Activated CD8-positive, alpha-beta memory T cell treated with anti-CD3 and anti-CD28 coated beads, Interleukin-2, amount 50 U/mL, for 4 hours (primary cell): ENCODE measurements at places on chromosomes 13 and 19.

DNA sequence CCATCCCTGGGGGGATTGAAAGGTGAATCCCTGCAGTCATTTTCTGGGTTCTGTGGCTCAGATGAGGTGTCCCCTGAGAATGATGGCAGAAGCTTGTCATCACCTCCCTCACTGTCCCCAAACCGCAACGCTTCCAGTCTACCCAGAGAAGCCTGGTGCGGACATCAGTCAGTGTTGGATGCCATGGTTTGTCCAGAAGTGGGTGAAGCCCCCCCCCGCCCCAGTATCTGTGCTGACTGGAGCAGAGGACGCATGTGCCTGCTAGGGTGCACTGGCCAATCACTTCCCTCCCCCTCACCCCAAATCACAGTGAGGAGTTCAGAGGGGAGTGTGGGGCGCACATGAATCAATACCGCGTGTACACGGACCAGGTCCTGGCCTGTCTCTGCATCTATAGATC lies 150.5 kb downstream of the TEX29 start:
- DNase-seq = no peak

DNA sequence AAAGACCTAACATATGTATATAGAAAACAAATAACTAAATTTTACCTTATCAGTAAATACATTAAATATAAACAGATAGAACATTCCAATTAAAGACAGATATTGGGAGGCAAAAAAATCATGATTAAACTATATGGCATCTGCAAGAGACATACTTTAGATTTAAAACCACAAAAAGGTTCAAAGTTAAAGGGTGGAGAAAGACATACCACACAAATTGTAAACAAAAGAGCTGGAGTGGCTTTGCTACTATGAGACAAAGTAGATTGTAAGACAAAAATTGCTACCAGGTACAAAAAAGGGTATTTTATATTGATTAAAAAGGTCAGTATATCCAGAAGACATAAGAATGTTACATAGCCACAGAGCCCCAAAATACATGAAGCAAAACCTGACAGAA lies 200.2 kb downstream of the KCNRG start:
- no peak for DNase-seq

GRCh38 chr13:76804801-76805200 lies 81.4 kb downstream of the KCTD12 start:
- no peak for DNase-seq

- DNase-seq = no peak
Observed at GRCh38 chr13:71874458-71874857, 7.5 kb upstream of the DACH1 start.

DNA sequence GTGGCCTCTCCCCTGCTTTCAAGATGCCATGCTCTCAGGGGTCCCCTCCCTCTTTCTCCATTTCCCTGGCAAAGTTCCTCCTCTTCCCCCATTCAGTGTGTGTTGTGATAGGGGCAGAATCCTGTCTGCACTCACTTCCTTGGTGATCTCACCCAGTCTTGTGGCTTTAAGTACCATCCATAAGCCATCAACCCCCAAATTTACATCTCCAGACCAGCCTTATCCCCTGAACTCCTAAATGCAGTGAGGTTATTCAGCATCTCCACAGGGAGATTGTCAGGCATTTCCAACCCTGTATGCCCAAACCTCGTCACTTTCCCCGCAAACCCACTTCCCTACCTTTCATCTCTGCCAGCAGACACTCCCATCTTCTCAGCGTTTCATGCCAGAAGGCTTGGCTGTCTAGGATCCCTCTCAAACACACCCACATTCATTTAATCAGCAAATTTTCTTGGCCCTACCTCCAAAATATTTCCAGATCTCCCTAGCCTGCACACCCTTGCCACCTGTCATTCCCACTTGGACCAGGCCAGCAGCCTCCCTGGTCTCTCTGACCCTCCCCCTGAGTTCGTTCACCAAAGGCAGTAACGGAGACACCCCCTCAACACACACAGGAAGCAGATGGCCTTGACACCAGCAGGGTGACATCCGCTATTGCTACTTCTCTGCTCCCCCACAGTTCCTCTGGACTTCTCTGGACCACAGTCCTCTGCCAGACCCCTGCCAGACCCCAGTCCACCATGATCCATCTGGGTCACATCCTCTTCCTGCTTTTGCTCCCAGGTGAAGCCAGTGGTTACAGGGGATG lies at the start of gene HCST:
HCST (plus strand) TSS at position 676 of the 808 bp plus-strand sequence; CDS start at position 741, 65 bp downstream.
- DNase-seq = no peak

- DNase-seq = no peak
Observed at GRCh38 chr13:74273581-74273980, 139.4 kb upstream of the KLF12 start.

DNA sequence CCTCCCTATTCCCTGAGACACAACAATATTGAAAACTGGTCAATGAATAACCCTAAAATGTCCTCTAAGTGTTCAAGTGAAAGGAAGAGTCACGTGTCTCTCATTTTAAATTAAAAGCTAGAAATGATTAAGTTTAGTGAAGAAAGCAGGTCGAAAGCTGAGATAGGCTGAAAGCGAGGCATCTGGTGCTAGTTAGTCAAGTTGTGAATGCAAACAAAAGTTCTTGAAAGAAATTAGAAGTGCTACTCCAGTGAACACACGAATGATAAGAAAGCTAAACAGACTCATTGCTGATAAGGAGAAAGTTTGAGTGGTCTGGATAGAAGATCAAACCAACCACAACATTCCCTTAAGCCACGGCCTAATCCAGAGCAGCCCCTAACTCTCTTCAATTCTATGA lies 99.4 kb upstream of the ZNF507 start:
- DNase-seq = no peak

- DNase-seq = no peak
Observed at GRCh38 chr13:87234981-87235380, 436.2 kb upstream of the SLITRK5 start.
